ENCODE measurements at places on chromosomes 13 and 19.

DNA sequence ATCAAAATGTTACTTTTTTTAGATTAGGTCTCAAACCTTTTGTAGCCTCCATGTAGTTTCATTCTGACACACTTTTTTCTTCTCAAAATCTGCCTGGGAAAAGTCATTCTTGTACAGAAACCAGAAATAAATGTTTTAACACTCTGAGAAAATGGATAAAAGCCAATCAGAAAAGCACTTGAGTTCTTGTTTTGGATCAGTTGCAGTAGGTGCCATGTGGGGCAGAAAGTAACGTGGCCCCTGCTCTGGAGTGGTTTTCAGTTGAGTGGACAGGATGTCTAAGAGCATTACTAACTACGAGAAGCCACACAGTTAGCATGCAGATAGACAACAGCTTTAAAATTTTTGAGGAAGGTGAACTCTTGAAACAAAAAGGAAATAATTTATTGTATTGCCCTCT, 19.1 kb downstream of the GPR183 start:
- no peak for DNase-seq

DNA sequence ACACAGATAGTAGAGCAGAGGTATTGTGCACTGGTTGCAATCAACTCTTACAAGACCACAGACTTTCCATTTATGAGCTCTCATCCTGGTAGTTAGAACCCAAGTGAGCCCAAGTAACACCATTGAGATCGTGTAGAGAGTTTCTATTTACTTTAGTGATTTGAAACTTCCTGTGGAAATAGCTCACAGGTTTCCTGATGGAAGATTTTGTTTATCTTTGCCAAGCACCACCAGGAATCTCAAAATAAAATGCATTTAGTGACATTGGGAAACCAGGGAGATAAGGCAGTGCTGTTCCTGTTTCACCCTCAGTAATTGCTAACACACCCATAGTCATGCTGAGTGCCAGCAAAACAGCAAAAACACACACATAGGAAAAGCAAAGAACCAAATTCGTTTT, 102.5 kb downstream of the FLT1 start:
- no peak for DNase-seq

GRCh38 chr13:42102961-42103865, 54.8 kb downstream of the DGKH start:
- DNase-seq, result no peak

GRCh38 chr19:28424077-28424476, 788.9 kb downstream of the UQCRFS1 start:
- DNase-seq, result no peak

DNA sequence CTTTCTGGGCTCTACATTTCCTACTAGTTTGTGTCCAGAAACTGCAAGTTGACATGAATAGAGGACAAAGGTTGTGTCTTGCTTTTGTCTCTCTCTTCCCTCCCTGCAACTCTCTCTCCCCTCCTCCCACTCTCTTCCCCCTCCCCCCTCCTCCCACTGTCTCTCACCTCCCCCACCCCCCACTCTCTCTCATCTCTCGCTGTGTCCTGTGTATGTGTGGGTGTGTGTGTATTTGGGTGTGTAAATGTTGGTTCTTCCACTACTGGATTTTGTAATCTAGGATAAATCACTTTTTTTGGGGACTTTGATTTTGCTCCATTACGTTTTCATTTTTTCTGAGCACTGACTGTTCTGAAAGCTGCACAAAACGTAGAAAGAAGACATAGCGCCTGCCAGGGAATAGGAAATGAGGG, 48.4 kb downstream of the AKAP11 start:
- no peak for DNase-seq

DNA sequence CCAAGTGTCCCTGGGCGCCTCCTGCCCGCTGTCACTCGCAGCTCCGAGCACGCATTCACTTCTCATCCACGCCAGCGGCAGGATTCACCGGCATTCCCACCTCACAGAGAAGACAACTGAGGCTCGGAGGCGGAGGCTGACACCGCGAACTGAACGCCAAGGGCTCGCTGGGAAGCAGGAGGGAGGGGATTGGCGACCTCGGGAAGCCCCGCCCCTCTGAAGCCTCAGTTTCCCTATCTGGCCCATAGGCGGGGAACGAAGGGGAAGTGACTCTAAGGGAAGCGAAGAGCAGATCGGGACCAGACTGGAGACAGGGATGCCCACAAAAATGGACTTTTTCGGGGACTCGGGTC, 256 bp downstream of the MICOS13 start:
- no peak for DNase-seq
